T-helper 2 cell treated with Interferon-gamma antibody and Interleukin-4, amounts not matched to agents 5 μg/mL and 100 μg/mL, for 36 hours (primary cell): ENCODE measurements at places on chromosomes 1 and 21.

- no peak for DNase-seq
These were observed 291.8 kb upstream of the USP24 start for GRCh38 chr1:55506740-55507577.

DNA sequence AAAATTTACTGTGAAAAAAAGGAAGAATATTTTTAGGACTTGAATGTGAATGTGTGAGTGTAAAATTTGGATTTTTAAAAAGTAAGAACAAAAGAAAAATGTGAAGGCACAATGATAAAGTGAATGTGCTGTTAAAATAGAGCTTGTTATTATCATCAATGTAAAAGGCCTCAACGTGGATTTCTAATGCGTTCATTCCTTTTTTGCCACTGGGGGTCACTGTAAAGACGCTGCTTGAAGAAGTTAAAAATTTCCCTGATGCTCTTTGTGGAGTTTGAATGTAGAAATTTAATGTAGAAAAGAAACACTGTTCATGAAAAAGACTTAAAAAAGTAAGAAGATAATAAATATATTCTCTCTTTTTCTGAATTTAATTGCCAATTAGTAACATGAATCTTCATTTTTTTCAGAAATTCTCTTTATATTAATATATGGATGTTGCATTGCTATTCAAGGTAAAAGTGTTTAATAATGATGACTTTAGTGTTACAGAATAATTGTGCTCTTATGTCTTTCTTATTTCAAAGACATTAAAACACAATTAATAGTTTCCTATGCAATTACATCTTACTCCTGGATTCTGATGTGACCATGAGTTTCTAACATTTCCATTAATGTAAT is 161.5 kb downstream of the DNM3 start:
- no peak for DNase-seq

DNA sequence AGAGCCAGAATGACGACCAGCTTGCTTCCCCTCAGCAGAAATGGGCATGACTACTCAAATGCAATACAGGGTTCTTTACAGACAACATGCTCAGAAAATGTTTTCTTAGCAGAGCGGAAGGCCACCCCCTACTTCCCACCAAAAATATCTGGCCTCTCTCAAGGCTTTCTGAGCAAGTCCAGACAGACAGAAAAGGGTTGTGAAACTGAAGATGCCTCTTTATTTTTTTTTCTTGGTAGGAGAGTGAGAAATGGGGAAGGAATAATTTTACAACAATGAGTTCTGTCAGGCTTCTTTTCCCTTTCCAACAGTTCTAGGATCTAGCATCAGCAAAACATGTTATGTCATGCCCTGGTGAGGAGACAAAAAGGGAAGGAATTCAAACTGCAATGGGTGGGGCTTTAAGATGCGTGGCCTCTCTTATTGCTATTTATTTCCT is 172.0 kb upstream of the CAMK1G start:
- DNase-seq = no peak

GRCh38 chr1:184157394-184157742 is 105.8 kb downstream of the TSEN15 start:
- DNase-seq = no peak

DNA sequence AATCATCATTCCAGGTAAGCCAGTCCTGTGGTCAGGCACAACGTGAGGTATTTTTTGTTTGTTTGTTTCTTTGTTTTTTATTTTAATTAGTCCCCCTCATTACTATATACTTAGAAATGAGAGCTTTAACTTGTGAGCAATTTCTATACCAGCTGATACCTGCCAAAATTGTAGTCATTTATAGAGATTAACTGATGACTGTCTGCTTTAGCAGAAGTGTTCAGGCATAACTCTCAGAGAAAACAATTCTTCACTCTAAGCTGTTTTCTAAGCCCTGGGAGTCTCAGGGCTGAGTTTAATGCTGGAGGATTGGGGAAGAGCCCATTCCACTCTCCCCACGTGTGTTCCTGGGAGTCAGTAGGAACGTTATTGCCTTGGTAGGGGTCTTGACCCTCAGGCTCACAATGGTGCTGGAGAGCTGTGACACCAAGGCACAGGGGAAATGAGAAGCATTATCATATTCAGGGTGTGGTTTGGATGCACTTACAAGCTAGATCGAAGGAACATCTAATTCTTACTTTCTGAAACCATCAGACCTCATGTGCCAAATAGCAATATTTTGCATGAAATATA is 168.2 kb downstream of the CLIC6 start:
- DNase-seq = no peak

DNA sequence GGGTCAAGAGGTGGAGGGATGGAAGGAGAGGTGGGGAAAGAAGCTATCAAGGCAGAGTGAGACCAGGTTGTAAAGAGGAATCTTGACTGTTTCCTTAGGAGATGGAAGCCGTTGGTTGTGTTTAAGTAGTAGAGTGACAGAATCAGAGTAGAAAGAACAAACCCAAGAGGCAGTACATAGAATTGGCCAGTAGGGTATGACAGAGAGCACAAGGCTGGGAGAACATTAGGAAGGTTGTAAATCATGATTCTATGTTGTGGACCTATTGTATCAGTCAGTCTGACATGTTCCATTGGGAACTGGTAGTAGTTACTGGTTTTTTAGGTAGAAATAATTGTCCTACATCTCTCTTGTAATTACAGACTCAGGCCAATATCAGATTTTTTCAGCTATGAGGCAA is 486.9 kb upstream of the USP24 start:
- no peak for DNase-seq

DNA sequence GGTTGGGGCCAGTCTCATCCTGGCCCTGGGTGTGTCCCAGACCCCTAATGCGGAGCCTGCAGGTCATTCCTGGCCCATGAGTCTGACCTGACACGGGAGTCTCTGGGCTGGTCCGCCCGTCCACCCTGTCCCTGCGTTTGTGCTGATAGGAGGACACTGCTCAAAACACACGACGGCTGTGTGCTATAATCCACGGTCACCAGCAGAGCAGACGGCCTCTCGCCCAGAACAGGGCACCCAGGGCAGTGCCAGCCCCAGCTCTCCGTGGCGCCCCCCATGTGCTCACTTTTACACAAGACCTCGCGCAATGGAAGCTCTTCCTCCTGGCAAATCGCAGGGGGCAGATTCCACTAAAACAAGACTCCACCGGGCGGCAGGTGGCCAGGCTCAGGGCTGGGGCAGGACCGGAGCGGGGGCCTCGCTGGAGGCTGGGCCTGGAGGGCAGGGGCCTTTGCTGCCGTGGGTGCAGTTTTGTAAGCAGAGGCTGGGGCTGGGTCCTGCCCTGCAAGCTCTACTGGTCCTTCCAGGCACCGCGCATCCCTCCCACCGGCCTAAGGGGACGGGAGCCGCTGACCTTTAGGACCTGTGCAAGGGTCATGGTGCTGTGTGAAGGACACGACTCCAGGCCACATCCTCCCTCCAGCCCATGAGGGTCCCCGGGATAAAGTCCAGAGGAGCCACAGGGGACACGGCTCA is 10.6 kb upstream of the SLC19A1 start:
- DNase-seq = no peak
